Thymus (tissue), 14 donors: ENCODE measurements at places on chromosomes 2 and 18. TPM values are rescaled to one million over a fixed set of nuclear protein-coding genes. Genes with fewer than 3 reads are reported as not detected.

DNA sequence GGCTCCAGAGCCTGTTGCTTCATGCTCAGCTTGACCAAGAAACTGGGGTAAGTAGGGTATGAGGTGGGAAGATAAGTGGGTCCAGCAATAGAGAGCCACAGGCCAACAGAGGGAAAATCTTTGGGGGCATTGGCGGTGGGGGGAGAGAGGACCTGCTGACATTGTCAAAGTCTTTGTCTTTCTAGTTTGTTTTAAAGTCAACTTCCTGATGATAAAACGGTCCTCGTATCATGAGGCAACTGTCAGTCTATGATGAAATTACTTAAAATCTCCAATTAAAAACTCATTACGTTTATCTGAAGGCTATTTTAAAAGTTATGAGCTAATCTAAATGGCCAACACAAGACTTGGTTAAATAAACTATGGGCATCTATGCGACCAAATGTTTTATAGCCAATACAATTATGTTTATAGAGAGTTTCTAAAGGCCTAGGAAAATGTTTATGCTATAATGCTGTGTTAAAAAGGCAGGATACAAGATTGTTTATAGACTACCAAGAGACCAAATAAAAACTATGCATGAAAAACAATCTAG, 84.4 kb upstream of the CD28 start:
- DNase-seq: no peak
- no peak overlapping the region for H3K4me3 ChIP-seq
- no peak overlapping the region for H3K27ac ChIP-seq
- H3K27me3 ChIP-seq: no peaks in the 10 kb centered on the region
- no peaks in the 10 kb centered on the region for H3K36me3 ChIP-seq
- peaks cover 9% of the 10 kb centered on the region for H3K4me1 ChIP-seq

- H3K27me3 ChIP-seq: no peaks in the 10 kb centered on the region
- no peak overlapping the region for H3K27ac ChIP-seq
- DNase-seq: no peak
- no peaks in the 10 kb centered on the region for H3K36me3 ChIP-seq
Measured at GRCh38 chr2:191927319-191927867, 80.5 kb upstream of the CAVIN2 start.

GRCh38 chr18:52572036-52573000, 232.3 kb downstream of the DCC start:
- no peak overlapping the region for H3K27ac ChIP-seq
- DNase-seq: no peak
- no peak overlapping the region for H3K4me3 ChIP-seq
- H3K27me3 ChIP-seq: no peaks in the 10 kb centered on the region

DNA sequence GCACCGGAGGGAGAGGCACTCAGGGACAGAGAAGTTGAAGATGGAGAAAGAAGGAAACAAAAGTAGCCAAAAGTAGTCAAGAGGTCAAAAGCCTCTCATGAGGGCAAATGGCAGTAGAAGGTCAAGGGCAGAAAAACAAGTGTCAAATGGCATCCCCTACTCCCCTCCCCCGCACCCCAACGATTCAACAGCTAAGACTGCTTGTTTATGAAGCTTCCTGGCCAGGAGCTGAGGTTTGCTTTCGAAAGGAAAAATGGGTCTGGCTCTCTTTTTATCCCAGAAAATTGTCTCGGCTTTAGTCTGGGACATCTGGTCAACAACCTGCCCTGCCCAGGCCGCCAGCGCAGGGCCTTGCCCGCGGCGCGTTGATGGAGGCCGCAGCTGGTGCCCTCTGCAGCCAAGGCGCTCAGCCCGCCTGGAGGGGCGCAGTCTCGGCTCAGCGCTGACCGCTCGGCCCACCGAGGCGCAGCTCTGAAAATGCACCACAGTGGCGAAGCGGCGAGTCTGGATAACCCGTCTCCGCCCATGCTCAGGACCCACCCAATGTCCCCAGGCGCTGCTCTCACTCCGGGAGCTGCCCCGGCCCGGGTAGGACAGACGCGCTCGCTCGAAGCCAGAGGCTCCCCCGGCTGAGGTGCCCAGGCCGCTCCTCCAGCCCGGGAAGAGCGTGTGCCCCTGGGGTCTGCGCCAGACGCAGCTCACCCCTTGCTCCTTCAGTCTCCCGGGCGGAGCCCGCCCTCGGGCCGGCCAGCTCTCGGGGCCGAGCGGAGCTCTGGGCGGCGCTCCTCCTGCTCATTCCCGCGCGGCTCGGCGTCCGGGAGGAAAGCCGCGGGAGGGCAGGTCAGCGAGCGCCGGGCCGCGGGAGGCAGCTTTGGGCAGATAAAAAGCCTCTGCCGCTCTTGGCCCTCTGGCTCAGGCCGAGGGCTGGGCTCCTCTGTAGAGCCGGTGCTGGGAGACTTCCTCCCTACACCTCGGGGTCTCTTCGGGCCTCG, 1.8 kb upstream of the TBR1 start:
- H3K4me1 ChIP-seq: peaks cover 3% of the 10 kb centered on the region
- H3K4me3 ChIP-seq: peak overlapping the region; percentile 28

GRCh38 chr2:119934319-119934718, 78.6 kb upstream of the EPB41L5 start:
- H3K27ac ChIP-seq: no peak overlapping the region
- H3K4me1 ChIP-seq: no peaks in the 10 kb centered on the region
- H3K36me3 ChIP-seq: peaks cover 12% of the 10 kb centered on the region

- H3K36me3 ChIP-seq: no peaks in the 10 kb centered on the region
- H3K27ac ChIP-seq: no peak overlapping the region
- DNase-seq: no peak
- no peaks in the 10 kb centered on the region for H3K27me3 ChIP-seq
Measured at GRCh38 chr18:25560369-25560768, 208.4 kb upstream of the ZNF521 start.

- no peaks in the 10 kb centered on the region for H3K4me1 ChIP-seq
- no peak overlapping the region for H3K27ac ChIP-seq
- H3K4me3 ChIP-seq: no peak overlapping the region
- no peaks in the 10 kb centered on the region for H3K36me3 ChIP-seq
- H3K27me3 ChIP-seq: no peaks in the 10 kb centered on the region
Measured at GRCh38 chr2:178723786-178724346, 83.4 kb downstream of the TTN start.

GRCh38 chr2:67877301-67877700, 185.5 kb downstream of the C1D start:
- no peaks in the 10 kb centered on the region for H3K4me1 ChIP-seq
- no peaks in the 10 kb centered on the region for H3K36me3 ChIP-seq
- no peak overlapping the region for H3K4me3 ChIP-seq
- no peak overlapping the region for H3K27ac ChIP-seq

GRCh38 chr2:196290569-196290968, 119.2 kb upstream of the STK17B start:
- no peaks in the 10 kb centered on the region for H3K27me3 ChIP-seq
- H3K4me1 ChIP-seq: no peaks in the 10 kb centered on the region
- no peaks in the 10 kb centered on the region for H3K36me3 ChIP-seq
- no peak overlapping the region for H3K4me3 ChIP-seq
- H3K27ac ChIP-seq: no peak overlapping the region

DNA sequence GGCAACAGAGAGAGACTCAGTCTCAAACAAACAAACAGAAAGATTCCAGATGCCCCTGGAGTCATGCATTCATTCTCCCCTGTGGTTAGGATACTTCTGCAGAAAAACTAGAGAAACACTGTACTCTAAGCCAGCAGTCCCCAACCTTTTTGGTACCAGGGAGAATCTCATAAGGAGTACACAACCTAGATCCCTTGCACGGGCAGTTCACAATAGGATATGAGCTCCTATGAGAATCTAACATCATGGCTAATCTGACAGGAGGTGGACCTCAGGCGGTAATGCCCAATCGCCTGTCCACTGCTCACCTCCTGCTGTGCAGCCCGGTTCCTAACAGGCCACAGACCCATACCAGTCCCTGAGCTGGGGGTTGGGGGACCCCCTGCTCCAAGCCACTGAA, 18.3 kb downstream of the PSME4 start:
- no peaks in the 10 kb centered on the region for H3K4me1 ChIP-seq
- no peak overlapping the region for H3K4me3 ChIP-seq
- DNase-seq: no peak
- H3K27me3 ChIP-seq: no peaks in the 10 kb centered on the region
- no peak overlapping the region for H3K27ac ChIP-seq
- H3K36me3 ChIP-seq: no peaks in the 10 kb centered on the region

- H3K27me3 ChIP-seq: no peaks in the 10 kb centered on the region
- no peak overlapping the region for H3K4me3 ChIP-seq
- H3K27ac ChIP-seq: peak overlapping the region; percentile 29
Measured at GRCh38 chr2:16656784-16657391, 8.7 kb downstream of the CYRIA start.

- no peaks in the 10 kb centered on the region for H3K36me3 ChIP-seq
- H3K4me1 ChIP-seq: no peaks in the 10 kb centered on the region
- no peak overlapping the region for H3K27ac ChIP-seq
Measured at GRCh38 chr18:30450927-30451326, 591.6 kb downstream of the DSC3 start.

DNA sequence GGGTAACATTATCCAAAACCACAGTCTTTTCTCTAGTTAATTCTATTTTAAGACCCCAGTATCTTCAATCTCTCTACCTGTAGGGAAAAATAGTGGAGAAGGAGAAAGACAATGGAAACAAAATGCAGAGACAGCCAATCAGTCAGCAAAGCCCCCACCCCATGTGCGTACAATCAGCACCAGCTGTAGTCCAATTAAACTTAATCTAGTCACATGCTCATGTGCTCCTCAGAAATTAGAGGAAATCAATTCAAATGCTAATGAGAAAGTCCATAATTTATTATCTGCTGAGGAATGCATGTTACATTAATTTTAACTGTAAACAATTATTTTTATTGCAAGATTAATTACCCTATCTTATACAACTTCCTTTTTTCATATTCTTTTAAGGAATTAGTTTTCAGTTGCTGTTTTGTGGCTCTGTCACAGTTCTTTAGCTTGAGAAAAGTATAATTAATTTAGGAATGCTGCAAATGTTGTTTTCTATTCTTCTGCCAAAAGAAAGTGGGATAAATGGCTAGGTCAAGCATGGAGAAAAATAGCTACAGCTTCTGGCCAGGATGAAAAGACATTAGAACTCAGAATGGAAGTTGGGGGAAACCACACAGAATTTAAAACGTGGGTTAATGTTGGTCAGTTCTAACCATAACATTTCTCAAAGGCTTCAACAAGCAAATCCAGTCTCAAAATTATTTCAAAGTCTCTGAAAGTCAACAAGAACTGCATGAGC, 232.4 kb upstream of the HNRNPA3 start:
- H3K27me3 ChIP-seq: no peaks in the 10 kb centered on the region
- DNase-seq: no peak
- H3K4me3 ChIP-seq: no peak overlapping the region
- H3K4me1 ChIP-seq: no peaks in the 10 kb centered on the region
- H3K36me3 ChIP-seq: no peaks in the 10 kb centered on the region

IL1RL1 gene
- 1.1 TPM for total RNA-seq

POTEC gene
- total RNA-seq: not detected

MREG gene
- total RNA-seq: 19.7 TPM

CCBE1 gene
- total RNA-seq: 0.33 TPM

MALL gene
- 1.2 TPM for total RNA-seq

MFSD2B gene
- 0.19 TPM for total RNA-seq

SIGLEC15 gene
- 0.42 TPM for total RNA-seq
